ENCODE measurements at places on chromosomes 5 and 9.

- no peak for DNase-seq
These were observed 11.1 kb downstream of the SH2D3C start for GRCh38 chr9:127767410-127767809.

DNA sequence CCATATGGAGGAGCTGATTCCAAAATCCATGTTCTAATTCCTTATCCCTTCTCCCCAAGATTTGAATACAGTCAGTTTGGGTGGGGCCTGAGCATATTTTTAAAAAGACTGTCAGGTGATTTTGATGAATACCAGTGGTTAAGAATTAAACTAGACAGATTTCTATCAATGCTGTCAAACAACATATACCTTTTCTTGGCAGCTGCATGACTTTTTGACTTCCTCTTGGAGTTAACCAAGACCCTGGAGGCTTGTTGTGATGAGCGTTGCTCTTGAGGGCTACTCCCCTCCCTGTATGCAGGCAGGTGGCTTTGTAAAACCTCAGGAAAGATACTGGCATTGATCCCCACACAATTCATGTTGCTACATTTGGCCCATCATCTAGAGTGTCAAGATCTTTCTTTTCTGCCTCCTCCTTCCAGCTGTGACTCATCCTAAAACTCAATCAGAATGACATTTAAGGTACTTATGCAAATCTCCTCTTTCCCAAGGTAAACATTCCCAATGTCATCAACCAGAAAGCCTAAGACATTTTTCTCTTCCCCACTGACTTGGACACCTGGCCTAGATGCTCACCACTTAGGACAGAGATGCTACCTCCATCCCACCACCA, 61.7 kb downstream of the PPP2R2B start:
- DNase-seq, result no peak

DNA sequence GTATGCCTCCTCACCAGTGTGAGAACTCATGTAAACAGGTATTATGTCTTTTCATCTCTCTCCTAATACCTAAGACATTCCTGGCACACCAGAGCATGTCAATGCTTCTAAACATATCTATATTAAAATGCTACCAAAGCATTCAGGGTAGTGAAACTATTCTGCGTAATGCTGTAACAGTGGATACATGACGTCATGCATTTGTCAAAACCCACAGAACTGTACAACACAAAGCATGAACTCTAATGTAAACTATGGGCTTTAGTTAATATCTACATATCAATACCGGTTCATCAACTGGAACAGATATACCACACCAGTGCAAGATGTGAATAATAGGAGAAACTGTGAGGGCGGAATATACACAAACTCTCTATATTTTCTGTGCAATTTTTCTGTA, 72.2 kb upstream of the GABRP start:
- no peak for DNase-seq

- no peak for DNase-seq
These were observed 371.3 kb downstream of the GLIS3 start for GRCh38 chr9:3928590-3928989.

- no peak for DNase-seq
These were observed 12.0 kb upstream of the QSOX2 start for GRCh38 chr9:136257381-136258298.

GRCh38 chr5:51712201-51712600, 329.0 kb downstream of the ISL1 start:
- no peak for DNase-seq

DNA sequence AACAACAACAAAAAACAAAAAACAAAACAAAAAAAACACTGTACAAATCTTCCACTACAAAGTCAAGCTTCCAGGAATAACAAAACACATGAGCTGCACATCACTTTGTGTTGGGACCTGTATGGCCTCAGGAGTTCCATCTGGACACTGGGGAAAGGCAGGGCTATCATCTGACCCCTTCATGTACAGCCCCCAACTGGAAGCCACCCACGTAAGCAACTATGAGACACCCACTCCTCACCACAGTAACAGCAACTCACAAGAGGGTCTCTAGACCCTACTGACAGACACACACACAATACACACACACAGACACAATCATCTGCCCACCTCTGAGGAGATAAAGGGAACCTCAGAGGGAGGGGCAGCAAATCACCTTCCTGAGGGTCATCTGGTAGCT, 81.7 kb upstream of the LRRTM2 start:
- no peak for DNase-seq

DNA sequence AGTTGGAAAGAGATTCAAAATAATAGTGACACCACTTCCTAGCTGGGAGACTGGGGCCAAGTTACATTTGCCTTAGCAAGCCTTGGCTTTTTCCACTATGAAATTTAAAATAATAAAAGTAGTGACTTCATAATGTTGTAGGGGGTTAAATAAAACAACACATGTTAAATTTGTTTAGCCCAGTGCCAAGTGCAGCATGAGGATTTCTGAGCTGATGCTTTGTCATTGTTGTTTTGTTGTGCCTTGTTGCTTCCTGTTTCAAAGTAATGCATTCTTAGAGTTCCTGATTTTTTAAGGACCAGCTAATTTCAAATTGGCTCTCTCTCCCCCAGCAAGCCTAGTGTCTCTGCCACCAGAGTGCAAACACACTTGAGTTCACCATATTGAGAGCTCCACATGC, 270.7 kb upstream of the PAPPA start:
- peak; percentile 90 for DNase-seq

- DNase-seq, result peak; percentile 26
These were observed 50.8 kb downstream of the ALDH7A1 start for GRCh38 chr5:126544087-126544740.

DNA sequence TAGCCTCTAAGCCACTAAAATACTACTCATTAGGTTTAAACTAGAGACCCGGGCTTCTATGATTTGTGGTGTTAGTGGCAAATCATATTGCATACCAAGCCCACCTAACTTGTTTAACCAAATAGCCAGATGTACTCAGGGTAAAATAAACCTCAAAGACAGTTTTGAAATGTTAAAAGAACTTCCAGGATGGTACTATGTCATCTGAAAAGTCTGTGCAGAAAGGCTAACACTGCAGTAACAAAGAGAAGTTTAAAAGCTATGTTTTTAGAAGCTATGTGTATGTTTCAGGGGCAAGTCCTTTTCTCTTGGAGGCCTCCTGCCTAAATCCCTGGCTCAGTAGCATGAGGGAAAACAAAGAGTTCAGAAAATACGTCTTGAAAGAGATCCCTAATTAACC, 84.9 kb upstream of the IL7R start:
- peak; percentile 12 for DNase-seq

GRCh38 chr9:71886015-71886414, 25.0 kb downstream of the ABHD17B start:
- DNase-seq, result no peak

- DNase-seq, result no peak
These were observed 49.0 kb downstream of the SECISBP2 start for GRCh38 chr9:89367281-89367680.

GRCh38 chr9:125497906-125498305, 209.1 kb downstream of the MAPKAP1 start:
- DNase-seq, result no peak

- DNase-seq, result no peak
These were observed 218.5 kb downstream of the PLK2 start for GRCh38 chr5:58241389-58241788.

- DNase-seq, result no peak
These were observed 63.8 kb downstream of the SLC28A3 start for GRCh38 chr9:84276741-84277140.

- DNase-seq, result peak; percentile 93
These were observed at the start of gene C5orf34 for GRCh38 chr5:43514816-43515677. Gene C5orf34, minus strand, starts transcription at chr5:43515148. Its CDS starts 5,809 bp downstream, at chr5:43509339.

GRCh38 chr5:99083197-99083596, 154.4 kb upstream of the CHD1 start:
- DNase-seq, result no peak

DNA sequence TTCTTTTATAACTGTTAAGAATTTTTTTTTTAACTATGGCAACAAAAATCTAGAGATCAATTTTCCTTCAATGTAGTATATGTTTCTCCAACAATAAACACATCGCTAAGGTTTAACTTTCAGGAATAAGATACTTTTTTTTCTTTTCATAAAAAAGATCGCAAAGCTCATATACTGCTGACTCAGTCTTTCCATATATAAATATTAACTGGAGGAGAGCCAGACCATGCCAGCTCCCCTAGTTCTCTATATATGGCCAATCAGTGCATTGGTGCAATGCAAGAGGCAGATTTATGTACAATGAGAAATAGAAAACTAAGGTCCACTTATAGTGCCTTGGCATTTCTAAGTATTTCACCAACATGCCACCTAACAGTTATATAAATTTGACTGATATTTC, 89.2 kb upstream of the GAS1 start:
- no peak for DNase-seq

GRCh38 chr9:95116002-95116807, 201.3 kb downstream of the FANCC start:
- no peak for DNase-seq

DNA sequence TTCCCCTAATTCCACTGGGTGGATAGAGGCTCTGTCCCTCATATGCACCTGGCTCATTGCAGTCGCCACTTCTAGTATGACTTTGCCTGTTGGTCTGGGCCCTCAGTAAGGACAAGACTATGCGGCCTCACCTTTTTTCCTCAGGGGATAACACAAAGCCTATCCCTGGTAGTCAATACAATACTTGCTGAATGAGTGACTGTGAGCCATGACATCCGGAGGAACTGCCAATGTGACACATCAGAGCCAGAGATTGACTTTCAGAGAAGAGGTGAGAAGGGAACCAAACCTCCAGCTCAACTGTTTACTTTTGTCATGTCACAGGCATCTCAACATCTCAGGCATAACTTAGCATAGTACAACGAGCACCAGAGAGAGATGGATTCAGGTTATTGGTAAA, 371.3 kb downstream of the DMRT2 start:
- DNase-seq, result no peak

DNA sequence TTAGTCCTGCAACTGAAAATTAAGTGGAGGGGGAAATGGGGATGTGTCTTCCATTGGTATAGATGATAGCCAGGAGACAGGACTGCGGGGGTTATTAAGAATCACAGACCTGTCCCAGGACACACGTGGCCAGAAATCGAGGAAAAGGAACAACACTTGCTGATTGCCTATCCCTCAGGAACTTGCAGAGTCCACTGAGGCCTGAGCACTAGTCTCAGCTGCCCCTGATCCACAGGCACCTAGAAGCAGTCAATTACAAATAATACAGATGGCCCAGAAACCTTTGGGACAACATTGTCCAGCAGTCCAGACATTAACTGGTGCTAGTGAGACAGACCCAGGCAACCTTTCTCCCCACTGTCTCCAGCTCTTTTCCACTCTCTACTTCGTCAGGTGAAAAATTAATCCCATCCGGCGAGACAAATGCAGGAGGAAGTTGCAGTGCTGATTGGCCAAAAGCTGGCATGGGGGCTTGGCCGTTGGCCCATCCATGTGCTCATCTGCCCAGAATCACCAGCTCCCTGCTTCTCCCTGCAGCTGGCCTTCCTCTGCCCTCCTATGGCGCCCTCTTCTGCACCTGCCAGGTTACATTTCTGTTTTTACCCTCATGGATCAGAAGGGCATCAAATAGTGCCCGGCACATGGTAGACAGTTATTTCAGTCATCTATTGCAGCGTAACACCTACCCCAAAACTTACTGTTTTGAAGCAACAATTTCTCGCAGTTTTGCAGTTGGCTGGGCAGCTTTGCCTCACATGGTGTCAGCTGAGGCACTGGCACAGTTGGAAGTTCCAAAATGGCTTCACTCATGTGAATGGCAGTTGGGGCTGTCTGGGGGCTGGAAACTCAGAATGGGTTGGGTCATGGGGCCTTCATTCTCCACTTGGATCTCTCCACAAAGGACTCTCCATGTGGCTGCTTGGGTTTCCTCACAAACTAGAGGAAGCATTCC, 3.6 kb upstream of the B4GALT1 start:
- DNase-seq, result no peak

- no peak for DNase-seq
These were observed 4.9 kb downstream of the NR4A3 start for GRCh38 chr9:99826579-99826978.

- no peak for DNase-seq
These were observed 53.6 kb upstream of the POU5F2 start for GRCh38 chr5:93794954-93795353.

- no peak for DNase-seq
These were observed 7.4 kb upstream of the ADAM19 start for GRCh38 chr5:157582731-157583620.

DNA sequence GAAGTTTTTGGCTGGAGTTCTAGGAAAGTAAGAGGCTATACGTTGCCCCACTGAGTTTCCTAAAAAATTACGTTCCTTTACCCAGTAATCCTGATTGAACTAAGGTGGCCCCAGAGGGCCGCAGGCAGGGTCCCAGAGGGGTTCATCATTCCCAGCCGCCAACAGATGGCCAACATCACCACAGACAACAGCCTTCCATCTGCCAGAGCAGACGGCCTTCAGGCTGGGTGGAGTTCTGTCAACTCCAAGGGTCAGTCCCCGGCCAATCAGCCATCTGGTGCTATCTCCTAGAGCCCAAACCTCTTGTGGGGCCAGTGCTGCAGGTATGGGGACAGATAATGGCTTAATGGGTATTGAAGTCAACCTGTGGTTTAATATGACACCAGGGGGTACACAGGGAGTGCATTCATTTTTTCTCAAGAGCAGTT, 30.4 kb downstream of the TBC1D2 start:
- DNase-seq, result no peak

DNA sequence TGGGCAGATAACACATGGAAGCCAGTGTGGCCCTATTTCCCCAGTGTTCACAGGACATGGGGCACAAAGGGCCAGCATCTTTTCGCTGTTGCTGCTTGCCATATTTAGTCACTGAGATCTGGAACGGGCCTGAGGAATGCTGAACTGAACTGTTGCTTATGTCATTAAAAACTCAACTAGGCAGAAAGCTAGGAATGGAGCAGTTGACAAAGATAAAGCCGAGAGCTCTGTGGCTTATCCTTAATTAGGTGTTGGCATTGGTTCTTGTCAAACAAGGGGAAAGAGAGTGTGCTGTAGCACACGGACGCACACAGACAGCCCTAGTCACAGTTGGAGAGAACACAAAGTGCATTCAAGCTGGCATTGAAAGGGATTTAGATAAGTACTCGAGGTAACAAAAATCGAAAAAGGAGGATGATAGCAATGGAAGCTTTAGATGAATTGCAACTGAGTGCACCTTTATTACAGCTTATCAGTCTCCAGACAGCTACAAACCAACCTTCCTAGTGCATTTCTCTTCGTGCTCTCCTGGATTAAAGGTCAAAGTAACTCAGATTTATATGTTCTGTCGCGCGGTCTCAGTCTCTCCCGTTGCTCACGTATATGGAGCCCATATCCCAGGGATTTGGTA, 450.2 kb upstream of the ZNF608 start:
- DNase-seq, result no peak

GRCh38 chr5:33639474-33639873, 198.7 kb downstream of the TARS1 start:
- no peak for DNase-seq

GRCh38 chr5:53515988-53516387, 35.6 kb downstream of the FST start:
- DNase-seq, result no peak

GRCh38 chr5:83475391-83475863, 3.9 kb downstream of the VCAN start:
- peak; percentile 95 for DNase-seq
